ENCODE measurements at places on chromosomes 12 and 14. TPM values are rescaled to one million over a fixed set of nuclear protein-coding genes. Genes with fewer than 3 reads are reported as not detected.

GRCh38 chr12:99711246-99711645, 63.7 kb downstream of the GARIN6 start:
- no peak for DNase-seq

- DNase-seq = no peak
These were observed 9.1 kb downstream of the FAM181A start for GRCh38 chr14:93936245-93936644.

- peak; percentile 52 for DNase-seq
These were observed 2.5 kb downstream of the ANG start for GRCh38 chr14:20690848-20691640.

GRCh38 chr12:26799741-26800140, 33.3 kb downstream of the ITPR2 start:
- no peak for DNase-seq

DNA sequence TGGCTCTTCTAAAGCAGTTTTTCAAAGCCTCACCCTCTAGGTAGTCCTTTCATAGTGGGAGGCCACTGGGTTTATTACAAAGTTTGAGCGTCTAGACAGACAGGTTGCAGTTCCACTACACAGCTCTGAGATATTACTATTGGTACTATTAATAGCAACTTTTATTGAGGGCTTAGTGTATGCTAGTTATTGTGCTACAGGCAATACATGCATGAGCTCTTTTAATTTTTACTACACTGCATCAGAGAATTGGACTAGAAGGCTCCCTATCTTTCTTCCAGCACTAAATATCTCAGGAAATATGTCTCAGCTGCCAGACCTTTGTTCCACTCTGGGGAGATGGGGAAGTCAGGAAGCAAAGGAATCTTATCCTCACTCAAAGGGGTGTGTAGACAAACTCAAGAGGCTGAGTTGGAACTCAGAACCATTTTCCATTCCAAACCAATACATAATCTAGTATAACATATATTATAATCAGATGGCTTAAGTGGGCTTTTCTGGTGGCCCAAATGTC, 161.8 kb upstream of the SLC38A2 start:
- DNase-seq = no peak

Gene GYS2
- not detected for total RNA-seq

Gene COX14
- total RNA-seq = 59.2 TPM

Gene KRT6A
- not detected for total RNA-seq

Data from CD8-positive, alpha-beta memory T cell (primary cell).